ENCODE measurements at places on chromosomes 2 and 18.

DNA sequence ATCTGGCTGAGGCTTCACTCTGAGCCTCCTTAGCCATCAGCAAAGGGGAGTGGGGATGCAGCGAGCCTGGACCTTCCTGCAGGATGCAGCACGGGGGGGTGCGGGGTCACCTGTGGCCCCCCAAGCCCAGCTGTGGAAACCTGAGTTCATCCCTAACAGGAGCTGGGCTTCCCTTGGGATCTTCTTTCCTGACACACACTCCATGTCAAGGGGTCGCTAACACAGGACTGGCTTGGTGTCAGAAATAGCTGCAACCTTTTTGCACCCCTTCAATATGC, 174.7 kb downstream of the RTP5 start:
- DNase-seq = no peak

DNA sequence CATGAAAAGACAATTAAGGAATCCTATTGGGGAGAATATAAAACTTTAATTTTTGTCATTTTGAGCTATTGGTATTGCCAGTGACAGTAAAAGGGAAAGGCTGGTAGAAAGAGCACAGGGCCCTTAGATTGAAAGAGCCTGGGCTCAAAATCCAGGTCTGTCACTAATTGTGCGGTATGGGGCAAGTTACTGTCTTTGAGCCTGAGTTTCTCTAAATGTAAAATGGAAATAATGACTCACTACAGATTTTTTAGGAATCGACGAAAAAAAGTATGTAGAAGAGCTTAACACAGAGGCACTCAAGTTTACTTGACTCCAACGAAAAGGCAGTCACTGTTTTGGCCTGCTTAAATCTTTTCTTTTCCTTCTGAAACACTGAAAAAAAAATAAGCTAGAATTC, 7.0 kb downstream of the NDUFV2 start:
- DNase-seq = no peak

GRCh38 chr18:14767474-14767873, 19.5 kb downstream of the ANKRD30B start:
- DNase-seq = no peak

DNA sequence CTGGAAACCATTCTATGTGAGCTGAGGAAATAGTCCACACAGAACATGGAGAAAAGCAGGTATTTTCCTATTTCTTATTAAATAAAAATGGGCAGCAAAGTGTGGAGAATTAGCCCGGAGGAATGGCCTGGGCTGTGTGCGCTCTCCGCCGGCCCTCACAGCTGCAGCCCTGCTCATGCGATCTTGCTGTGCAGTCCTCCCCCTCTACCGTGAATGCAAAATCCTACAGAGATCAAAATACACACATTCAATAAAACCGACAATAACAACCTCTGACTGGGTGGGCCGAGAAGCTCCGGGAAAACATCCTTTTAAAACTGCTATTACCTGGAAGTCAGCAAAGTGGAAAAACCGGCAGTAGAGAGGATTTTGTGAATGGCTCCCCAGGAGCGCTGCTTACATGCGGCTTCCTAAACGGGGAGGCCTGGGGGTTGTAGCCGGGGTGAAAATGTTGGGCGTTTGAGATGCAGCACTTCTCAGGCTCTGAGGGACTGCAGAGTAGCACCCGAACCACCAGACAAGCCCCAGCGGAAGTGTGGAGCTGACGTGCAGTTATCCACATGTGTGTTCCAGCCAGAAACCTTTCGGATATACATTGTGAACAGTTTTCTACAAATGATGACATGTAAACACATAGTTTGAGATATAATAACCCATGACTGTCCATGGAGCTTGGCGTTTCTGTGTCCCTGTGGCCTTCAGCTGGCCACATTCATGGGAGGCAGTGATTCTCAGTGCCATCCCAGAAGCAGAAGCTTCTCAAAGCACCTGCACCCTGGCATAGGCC, 94.2 kb upstream of the ALKAL2 start:
- DNase-seq = no peak

DNA sequence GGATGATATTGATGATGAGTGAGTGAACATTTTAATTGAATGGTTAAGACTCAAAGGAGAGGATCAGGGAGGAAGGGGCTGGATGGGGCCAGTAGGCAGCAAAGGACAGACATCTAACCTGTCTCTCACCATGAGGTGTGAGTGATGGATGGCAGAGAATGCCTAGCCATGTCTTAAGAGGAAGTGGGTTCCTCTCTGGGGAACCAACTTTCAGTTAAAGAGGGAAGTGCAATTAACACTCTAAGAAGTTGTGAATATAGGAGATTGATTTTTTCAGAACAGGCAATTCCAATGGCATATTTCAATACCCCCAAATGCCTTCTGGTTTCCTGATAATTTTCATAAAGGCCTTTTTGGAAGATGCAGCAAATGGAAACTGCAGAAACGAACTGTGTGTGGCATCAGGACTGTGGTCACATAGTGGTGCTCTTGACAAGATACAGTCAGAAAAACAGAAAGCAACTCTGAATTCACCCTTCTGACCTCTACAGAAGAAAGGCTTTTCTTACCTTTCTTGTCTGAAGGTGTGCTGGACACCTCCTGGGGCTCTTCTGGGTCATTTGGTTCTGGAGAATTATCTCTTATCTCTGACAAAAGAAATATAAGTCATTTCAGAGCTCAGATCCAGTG, 10.2 kb downstream of the SP110 start:
- DNase-seq = peak; percentile 18

GRCh38 chr18:58507880-58508279, 121.0 kb downstream of the ALPK2 start:
- DNase-seq = no peak

GRCh38 chr2:223247136-223247535, 195.1 kb downstream of the KCNE4 start:
- peak; percentile 1 for DNase-seq

GRCh38 chr2:191977754-191978153, 130.9 kb upstream of the CAVIN2 start:
- no peak for DNase-seq

DNA sequence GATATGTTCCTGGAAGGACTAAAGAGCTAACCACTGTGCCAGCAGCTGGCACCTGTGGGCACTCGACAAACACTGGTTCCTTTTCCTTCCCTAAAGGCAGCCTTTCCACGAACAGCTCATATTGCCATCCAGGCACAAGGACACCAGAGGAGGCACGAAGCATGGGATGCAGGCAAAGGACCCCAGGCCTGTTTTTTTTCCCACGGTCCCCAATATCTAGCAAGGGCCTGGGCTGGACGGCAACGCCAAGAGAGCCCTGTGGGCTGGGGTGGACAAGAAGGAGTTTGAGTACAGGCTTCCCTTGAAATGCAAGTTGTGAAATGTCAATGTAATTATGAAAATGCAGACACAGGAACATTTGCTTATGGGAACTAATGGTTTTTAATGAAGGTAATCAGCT, 135.9 kb downstream of the CYP26B1 start:
- DNase-seq = no peak

DNA sequence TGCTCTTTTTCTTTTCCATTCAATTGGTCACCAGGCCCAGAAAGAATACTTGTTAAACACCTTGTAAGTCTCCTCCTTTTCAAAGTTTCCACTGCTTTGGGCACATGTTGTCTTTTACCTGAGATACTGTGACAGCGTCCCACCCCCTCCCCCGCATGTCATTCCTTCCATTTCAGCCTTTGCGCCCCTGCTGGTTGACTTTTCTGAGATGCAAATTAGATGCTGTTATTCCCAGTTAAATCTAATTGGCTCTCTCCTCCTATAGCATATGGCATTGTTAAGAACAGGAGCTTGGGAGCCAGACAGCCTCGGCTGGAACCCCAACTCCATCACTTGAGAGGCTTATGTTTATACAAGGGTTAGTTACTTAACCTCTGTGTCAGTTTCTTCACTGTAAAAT, 80.3 kb upstream of the GAREM1 start:
- DNase-seq = no peak

DNA sequence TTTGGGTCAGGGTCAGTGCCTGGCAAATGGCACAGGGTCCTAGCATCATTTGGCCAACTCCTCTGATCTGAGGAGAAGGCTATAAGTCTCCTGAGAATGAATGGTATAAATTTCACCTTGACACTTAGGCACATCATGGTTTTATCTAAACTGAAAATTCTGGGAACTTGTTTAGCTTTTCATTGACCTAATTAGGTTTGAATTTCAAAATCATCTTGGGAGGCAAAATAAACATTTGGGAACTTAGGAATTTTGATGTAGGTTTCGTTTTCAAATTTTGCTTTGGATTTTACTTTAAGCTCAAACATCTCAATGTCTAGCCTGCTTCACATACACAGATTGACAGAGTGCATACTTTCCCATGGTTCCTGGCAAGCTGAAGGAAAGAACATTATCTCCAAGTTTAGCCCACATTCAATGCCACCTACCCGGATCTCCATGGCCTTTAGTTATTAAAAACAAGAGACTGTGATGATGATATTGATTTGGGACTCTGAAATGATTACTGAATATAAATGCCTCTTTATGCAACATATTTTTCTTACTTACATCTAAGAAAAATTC, 44.5 kb downstream of the MYOM1 start:
- DNase-seq = no peak

GRCh38 chr2:88187927-88188326, 17.8 kb downstream of the THNSL2 start:
- peak; percentile 32 for DNase-seq

- no peak for DNase-seq
Measured at GRCh38 chr2:28247290-28247689, 145.4 kb upstream of the FOSL2 start.

DNA sequence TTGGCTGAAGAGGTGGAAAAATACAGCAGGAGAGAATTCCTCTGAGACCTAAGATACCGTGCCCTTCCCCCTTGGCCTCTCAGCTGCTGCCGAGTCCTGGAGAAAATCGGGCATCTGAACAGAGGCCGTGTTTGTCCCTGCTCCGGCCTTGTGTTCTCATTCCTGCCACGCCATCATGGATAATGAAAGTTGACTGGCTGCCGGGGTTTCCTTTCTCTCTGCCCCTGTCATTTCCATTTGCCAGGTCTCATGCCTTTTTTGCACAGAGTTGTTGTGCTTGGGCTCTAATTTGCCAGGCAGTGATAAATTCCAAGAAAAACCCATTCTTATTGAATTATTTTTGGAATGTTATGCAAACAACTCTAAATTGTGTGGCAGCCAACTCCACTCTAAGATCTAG, 496.9 kb upstream of the TNP1 start:
- DNase-seq = no peak

- DNase-seq = no peak
Measured at GRCh38 chr2:65452150-65452895, 19.9 kb upstream of the SPRED2 start.

- no peak for DNase-seq
Measured at GRCh38 chr2:20137131-20137571, 85.7 kb upstream of the LAPTM4A start.

DNA sequence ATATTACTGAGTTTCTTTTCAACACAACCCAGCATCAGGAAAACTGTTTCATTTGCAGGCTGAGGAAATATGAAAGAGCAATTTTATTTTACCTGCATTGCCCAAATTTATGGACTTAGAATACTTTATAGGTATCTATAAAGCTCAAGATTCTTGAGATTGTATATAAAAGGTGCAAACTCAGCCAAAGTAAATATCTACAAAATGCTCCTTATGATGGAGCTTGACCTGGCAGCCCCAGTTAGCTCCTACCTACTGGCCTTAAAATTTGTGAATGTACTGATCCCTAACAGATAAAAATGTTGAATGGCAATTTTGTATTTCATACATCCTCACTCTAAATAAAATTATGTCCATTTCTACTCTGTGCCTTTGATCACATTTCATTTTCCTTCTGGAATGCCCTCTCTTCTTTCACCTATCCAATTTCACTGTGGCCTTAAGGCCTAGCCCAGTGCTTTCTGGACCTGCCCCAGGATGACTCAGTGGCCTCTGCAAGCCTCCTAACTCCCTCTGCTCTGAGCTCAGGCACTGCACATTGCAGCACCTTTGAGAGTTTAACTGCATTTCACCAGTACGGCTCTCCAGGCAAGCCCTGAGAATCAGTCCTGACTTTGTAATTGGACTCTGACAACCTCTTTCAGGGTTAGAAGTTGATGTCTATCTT, 125.9 kb downstream of the ANTXR1 start:
- no peak for DNase-seq

GRCh38 chr2:164984428-164984827, 29.1 kb upstream of the SLC38A11 start:
- DNase-seq = no peak

DNA sequence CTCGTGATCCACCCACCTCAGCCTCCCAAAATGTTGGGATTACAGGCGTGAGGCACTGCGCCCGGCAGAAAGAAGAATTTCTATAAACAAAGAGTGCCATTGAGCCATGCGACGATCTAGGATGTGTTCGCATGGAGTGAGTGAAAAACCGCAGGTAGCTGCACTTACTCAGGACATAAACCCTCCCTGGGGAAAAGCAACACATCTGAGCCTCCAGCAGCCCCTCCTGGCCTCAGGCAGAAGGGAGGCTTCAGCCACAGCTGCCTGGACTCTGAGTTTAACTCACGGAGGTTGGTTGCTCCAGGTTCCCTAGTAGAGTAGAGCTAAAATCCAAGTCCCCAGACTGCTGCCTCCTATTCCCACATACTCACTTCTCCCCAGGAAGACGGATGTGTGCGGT, 11.3 kb upstream of the STK25 start:
- no peak for DNase-seq

DNA sequence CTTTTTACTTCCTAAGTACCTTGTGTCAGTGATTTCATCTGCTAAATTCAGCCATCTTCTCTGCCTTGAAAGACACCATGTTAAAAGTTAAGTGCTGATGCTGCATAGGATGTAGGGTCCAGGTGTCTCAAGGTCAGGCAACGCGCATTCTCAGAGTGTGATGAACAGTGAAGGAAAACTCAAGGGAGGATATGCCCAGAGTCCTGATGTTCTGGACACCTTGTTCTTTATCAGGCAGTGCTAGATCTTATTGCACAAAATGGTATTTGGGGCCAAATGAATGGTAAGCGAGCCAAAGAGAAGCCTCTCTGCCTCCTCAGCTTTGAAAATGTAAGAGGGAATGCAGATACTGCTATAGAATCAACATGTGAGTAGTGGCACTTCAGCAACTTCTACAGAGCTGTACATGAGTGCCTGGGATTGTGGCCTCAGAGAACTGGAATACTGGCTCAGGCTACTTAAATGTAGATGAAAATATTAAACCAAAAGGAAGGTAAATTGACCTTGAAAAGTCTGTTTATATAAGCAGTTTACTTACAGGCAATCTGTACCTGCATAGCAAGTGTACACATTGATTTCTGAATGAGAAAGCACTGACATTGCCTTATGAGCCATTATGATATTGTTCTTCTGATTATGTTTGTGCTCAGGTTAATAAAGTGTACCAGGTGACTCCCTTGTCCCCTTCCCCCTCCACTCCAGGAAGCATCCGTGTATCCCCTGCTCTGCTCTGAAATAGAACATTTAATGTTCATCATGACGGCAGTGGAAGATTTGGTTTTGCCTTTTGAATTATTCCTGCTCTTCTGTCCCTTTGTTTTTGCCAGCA, 86.7 kb upstream of the RANBP2 start:
- no peak for DNase-seq
